ENCODE measurements at places on chromosomes 6 and 20.

- peak; percentile 9 for DNase-seq
These were observed 763 bp downstream of the KLC4 start for GRCh38 chr6:43060034-43060754.

DNA sequence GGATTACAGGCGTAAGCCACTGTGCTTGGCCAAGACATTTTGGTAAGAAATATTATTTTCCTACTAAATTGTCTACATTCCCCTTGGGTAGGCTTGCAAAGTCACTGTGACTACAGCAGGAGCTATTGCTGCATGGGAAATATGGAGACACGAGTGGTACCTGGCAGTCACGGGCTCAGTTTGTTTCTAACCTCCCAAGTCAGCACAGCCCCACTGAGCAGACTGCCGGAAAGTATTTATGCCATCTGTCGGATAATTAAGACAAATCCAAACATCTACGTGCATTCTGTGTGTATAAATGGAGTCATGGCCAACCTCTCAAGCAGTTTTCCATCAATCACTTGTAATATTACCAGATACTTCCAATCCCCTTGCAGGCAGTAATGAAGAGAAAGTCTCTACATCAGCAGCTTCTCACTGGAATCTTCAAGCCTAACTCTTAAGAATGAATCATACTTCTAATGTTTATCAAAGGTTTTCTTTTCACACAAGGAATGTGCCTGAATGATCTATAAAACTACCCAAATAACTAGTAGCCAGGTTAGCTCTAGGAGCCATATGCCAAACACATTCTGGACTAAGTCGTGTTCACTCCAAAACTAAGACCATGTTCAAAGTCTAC, 20.1 kb downstream of the PSMB1 start:
- no peak for DNase-seq

DNA sequence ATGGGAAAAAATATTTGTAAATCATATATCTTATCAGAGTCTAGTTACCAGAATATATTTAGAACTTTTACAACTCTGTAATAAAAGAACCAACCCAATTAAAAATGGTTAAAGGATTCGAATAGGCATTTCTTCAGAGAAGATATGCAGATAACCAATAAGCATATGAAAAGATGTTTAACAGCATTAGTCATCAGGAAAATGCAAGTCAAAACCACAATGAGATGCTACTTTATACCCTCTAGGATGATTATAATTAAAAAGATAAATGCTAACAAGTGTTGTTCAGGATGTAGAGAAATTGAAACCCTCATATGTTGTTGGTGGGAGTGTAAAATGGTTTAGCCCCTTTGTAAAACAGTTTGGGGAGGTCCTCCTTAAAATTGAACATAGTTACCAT, 94.1 kb downstream of the LRRC1 start:
- DNase-seq: peak; percentile 52

- DNase-seq: peak; percentile 72
These were observed 42.8 kb upstream of the HFE start for GRCh38 chr6:26044140-26045064.

- DNase-seq: no peak
These were observed 28.5 kb upstream of the MPC1 start for GRCh38 chr6:166411271-166411670.

DNA sequence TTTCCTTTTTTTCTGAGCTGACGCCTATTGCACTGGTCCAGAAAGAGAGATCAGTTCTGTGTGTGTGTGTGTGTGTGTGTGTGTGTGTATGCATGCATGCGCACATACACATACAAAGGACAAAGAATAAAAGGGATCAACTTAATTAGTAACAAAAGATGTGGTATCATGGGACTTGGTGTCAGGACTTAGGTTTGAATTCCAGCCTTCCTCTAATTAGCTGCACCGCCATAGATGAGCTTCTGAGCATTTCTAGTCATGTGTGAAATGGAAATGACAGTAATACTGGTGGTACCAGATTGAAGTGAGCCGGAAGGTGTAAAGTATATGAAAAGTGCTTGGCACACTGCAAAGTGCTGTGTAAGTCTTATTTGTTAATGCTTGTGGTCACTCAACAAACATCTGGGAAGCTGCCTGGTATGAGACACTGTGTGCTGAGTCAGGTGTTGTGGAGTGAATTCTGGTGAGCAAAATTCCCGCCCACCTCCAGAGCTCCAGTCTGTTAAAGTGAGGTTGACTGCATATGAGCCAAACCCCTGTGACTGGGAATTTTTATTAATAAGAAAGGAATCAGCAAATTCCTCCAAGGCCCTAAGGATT, 12.4 kb downstream of the DAAM2 start:
- DNase-seq: peak; percentile 39

DNA sequence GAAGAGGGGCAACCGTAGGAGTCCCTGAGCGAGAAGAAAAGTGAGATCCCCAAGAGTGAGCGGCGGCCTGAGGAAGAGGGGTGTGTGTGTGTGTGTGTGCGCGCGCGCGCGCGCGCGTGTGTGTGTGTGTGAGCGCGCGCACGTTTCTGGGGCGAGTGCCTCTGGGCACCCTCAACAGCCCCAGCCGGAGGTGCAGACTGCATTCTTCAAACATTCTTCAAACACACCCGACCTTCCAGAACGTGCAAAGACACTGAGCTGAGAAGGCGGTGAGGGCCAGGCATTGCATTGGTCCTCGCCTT, 76.2 kb upstream of the FOXP4 start:
- DNase-seq: peak; percentile 30

DNA sequence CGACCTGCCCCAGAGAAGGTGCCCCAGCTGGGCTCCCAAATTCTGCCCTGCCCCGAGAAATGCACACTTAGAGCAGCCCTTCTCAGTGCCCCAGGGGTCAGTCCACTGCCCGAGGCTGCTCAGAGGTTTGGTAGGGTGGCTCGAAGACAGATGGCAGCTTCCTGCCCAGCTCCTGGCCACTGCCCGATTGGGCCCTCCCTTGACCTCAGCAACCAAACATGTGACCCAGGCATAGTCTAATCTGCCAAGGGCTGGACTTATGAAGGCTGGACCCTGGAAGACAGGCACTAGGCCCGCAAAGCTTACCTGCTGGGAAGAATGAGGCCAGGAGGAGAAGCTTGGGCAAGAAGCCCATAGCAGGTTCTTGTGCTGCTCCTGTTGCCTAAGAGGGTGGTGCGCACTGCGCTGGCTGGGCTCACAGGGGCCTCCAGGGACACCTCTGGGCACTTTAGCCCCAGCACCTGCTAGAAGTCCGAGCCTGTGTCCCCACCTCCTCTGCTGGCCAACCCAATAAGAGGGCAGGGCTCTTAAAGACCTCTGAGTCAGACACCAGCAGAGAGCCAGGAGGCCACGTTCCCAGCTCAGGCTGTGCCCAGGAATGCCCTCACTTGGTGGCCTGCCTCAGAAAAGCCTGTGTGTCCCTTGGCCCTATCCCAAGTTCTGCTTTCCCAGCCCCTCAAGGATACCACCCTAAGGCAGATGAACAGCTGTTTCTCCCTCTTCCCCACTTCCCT, 5.5 kb downstream of the SIGLEC1 start:
- peak; percentile 55 for DNase-seq

DNA sequence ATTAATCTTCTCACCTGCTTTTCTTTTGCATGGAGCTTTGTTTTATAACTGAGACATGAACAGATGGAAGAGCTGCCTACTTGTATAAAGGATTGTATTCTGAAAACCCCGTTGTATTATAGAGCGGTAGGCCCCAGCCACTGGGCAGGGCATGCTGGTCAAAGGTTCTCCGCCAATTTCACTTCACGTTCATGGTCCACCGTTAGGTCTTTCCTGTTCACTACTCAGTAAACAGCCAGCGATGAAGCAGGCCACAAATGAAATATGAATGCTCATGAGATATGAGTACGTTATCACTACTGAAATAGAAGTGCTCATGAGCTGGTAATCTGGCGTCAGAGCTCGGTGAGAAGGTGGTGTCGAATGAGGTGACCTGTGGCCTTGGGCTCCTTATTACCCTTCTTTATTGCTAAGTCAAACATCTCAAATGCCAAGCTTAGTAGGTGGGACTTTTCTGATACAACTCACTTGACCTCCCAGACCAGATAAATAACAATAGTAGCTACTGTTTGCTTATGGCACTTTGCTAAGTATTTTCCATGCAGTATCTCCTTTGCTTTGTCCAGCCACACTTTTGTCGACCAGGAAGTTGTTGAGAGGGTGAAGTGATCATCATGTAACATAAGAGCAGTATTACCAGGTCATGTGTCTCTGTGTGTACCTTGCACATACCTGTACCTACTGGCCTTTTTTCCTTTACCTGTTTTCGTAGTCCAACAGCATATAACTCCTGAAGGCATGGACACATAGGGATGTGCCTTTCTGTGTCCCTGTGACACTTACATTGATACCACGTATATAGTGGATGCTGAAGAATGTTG, 16.7 kb downstream of the EDN3 start:
- DNase-seq: no peak

DNA sequence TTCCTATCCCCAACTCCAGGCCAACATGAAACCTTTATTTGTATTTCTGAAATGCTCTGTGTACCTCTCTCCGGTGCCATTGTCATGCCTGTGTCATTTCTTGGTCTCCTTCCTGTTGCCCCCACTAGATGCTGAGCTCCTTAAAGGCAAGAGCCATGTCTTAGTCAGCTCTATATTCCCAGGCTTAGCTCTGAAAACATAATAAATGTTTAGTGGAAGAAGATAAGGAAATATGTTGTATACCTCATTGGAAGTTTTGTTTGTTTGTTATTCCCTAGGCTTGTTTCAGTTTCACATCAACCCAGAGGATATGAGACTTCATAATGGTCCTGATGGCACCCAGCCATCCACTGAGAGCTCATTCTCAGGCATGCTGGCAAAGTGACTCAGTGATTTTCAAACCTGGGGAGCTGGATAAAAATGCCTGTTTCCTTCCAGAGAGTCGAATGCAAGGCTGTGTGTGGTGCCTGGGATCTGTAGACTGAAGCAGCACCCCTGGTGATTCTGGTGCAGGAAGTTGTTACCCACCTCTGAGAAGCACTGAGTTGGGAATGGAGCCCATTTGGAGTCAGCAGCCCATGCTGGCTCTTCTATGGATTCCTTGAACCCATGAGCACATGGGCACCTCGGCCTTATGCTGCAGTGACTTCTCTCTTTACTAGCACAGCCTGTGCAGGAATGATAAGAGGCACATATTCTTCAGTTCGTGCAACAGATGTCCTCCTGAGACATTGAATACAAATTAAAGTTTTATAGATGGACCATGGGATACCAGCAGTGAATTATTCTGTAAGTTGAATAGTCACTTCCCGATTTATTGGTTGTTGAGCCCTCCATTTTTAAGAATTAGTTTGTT, 205.2 kb downstream of the FARS2 start:
- DNase-seq: peak; percentile 66

DNA sequence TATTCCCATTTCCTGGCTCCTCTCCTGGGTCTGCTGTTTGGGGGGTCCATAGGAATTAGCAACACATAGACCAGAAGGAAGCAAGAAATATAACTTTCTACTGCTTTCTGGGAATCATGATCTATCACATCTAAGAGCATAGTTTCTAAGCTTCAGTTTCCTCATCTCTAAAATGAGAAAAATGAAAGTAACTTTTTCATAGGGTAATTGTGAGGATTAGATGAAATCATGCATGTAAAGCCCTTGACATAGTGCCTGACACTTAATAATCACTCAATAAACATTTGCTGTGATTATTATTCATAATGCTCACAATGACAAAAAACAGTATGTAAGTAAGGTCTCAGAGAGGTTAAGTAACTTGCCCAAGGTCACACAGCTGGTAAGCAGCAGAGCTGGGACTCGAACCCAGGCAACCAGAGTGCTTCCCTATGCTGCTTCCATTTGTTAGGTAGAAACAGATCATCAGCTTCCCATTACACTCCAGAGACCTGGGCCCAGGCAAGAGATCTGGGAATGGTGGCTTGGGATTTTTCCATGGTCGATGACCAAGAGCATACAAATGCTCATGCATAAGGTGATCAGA, 86.6 kb upstream of the MAFB start:
- no peak for DNase-seq

DNA sequence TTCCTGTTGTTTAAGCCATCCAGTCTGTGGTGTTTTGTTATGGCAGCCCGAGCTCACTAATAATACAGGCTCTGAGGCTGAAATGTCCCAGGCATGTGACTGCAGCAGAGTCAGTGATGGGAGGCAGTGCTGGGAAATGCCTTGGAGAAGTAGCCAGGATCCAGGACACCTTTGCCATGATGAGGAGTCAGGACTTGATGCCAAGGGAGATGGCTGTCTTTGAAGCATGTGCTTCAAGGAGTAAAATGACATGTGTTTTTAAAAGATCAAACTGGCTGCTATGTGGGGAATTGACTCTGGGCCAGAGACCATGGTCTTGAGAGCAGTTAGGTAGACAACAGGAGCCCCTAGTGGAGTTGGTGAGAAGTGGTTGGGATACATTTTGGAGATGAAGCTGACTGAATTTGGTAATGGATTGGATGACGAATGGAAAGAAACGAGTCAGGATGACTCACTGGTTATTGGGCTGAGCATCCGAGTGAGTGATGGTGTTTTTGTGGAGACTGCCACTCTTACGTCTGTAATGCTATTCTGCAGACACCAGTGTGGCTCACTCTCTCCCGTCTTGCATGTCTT, 322.2 kb downstream of the PLCB1 start:
- DNase-seq: peak; percentile 78

DNA sequence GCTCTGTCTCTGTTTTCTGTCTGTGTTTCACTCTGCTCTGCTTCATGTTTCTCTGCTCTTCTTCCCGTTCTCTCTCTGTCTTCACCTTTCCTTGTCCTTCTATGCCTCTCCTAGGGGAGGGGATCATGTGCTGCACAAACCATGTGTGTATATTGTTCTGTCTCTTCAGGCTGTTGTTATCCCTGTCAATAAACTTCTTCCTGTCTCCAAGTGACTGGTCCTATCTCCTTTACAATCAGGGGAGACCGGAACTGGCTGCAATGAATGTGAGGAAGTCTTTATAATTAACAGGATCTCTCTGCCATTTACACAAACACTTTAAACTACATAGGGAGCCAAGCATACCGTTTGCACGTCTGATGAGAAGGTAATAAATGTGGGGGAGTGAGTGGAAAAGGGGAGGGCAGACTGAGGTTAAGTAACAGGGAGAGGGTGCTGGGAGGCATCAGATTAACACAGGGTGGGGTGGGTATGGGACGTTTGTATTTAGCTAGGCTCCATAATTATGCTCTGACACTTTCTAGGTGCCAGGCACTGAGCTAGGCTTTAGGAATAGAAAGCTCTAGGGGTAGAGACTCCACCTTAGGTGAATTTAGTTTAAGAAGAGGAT, 626.1 kb downstream of the DHX35 start:
- no peak for DNase-seq

- DNase-seq: no peak
These were observed 57.9 kb upstream of the FAM8A1 start for GRCh38 chr6:17542243-17542642.

GRCh38 chr6:151121900-151122299, 117.9 kb upstream of the AKAP12 start:
- no peak for DNase-seq

Data from adipocyte (in vitro differentiated cells).